ENCODE measurements at places on chromosomes 12 and 14. TPM values are rescaled to one million over a fixed set of nuclear protein-coding genes. Genes with fewer than 3 reads are reported as not detected.

The STON2 gene
- 24.0 TPM for total RNA-seq

GRCh38 chr12:5220835-5221234 is 177.2 kb downstream of the KCNA5 start:
- peaks cover 3% of the 10 kb centered on the region for H3K27me3 ChIP-seq
- H3K4me1 ChIP-seq = peaks cover 26% of the 10 kb centered on the region
- H3K36me3 ChIP-seq = no peaks in the 10 kb centered on the region
- no peak overlapping the region for H3K27ac ChIP-seq
- H3K4me3 ChIP-seq = no peak overlapping the region

DNA sequence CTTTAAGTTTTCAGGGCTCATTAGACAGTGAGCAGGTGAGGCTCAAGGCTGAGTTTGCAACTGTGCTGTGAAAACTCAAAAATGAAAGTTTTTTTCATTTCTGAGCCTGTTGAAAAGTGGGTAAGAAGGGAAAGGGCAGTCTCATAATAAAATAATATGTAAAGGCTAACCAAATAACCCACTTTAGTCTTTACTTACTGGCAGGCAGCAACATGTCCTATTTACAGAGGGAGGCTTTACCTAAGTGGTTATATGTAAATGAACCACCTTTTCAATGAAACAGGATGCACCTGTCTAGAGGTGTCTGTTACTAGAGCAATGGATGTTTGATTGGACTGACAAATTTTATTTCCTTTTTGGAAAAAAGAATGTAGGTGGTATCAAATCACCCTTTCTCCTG is 158.0 kb downstream of the ETV6 start:
- H3K27me3 ChIP-seq = no peaks in the 10 kb centered on the region

The DIO2 gene
- 0.41 TPM for total RNA-seq

DNA sequence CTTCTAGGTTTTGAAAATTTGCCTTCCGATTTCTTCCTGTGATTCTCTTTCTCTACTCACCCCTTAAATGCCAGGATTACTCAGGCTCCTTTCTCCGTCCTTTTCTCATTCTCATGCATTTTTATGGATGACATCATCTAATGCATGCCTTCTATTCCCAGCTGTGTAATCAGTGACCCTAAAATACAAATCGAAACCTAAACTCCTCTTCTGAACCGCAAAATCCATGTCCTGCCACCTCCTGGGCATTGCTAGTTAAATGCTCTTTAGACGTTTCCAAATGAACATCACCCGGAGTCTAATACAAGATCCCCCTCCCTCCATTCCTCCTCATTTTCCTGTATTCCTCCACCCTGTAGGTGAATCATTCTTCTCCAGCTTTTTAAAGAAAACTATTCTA is 1703.1 kb upstream of the FLRT2 start:
- no peaks in the 10 kb centered on the region for H3K4me1 ChIP-seq
- H3K4me3 ChIP-seq = no peak overlapping the region
- H3K36me3 ChIP-seq = no peaks in the 10 kb centered on the region
- no peaks in the 10 kb centered on the region for H3K27me3 ChIP-seq
- no peak for DNase-seq

All from neural crest cell (in vitro differentiated cells).